ENCODE measurements at places on chromosomes 7 and 10. TPM values are rescaled to one million over a fixed set of nuclear protein-coding genes. Genes with fewer than 3 reads are reported as not detected.

FOXP2 gene
- not detected for total RNA-seq

CALML5 gene
- not detected for total RNA-seq

CPEB3 gene
- total RNA-seq: 2.2 TPM

DNA sequence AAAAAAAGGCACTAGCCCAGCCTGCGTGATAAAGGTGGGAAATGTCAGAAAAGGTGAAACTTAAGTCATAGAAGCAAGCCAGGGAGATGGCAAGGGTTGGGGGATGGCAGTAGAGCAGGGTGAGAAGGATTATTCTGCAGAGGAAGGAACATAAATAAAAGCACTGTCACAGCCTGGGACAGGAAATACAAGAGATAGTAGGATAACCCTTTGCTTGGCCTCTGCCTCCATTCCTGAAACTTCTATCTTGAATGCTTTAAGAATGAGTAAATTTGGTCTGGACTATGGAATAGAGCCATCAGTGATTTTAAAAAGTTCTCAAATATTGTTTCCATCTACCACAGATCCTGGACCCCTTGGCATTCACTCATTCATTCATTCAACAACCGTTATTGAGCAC, 50.0 kb downstream of the ABCC2 start:
- no peak overlapping the region for H3K4me3 ChIP-seq
- no peaks in the 10 kb centered on the region for H3K36me3 ChIP-seq
- no peaks in the 10 kb centered on the region for H3K27me3 ChIP-seq
- H3K4me1 ChIP-seq: peaks cover 5% of the 10 kb centered on the region
- H3K27ac ChIP-seq: no peak overlapping the region

GIMAP2 gene
- 80.3 TPM for total RNA-seq

TMEM213 gene
- total RNA-seq: not detected

DNA sequence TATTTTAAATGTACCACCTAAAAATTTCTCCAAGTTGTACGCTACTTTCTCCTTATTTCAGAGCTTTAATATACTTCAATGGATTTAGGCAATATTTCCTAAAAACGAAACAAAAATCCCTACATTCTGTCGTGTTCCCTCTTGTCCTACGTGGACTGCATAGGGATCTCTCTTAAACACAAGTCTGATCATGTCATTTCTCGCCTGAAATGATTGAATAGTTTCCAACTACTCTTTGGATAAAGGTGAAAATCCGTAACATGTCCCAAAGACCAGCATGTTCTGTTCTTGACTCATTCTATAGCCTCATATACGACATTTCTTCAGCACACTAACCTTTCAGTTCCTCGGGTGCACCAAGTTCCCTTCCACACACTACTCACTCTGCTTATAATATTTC, 17.7 kb upstream of the TPK1 start:
- H3K27ac ChIP-seq: no peak overlapping the region
- no peak for DNase-seq
- H3K27me3 ChIP-seq: no peaks in the 10 kb centered on the region
- no peak overlapping the region for H3K4me3 ChIP-seq
- no peaks in the 10 kb centered on the region for H3K36me3 ChIP-seq
- H3K4me1 ChIP-seq: no peaks in the 10 kb centered on the region

GRCh38 chr10:116105264-116105663, 167.7 kb downstream of the GFRA1 start:
- H3K4me1 ChIP-seq: no peaks in the 10 kb centered on the region
- no peak overlapping the region for H3K27ac ChIP-seq
- no peaks in the 10 kb centered on the region for H3K36me3 ChIP-seq
- no peaks in the 10 kb centered on the region for H3K27me3 ChIP-seq

DNA sequence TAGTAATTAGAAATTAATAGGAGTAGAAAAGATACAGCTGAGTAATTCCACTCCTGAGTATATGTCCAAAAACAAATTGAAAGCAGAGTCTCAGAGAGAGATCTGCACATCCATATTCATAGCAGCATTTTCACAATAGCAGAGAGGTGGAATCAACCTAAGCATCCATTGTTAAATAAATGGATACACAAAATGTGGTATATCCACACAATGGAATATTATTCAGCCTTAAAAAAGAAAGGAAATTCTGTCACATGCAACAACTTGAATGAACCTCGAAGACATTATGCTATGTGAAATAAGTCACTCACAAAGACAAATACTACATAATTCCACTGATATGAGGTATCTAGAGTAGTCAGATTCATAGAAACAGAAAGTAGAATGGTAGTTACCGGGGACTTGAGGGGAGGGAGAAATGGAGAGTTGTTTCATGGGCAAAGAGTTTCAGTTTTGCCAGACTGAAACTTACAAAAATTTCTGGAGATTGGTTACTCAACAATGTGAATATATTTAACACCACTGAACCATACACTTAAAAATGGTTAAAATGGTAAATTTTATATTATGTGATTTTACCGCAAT, 18.4 kb downstream of the VTI1A start:
- H3K27ac ChIP-seq: no peak overlapping the region
- H3K4me3 ChIP-seq: no peak overlapping the region
- no peaks in the 10 kb centered on the region for H3K27me3 ChIP-seq
- peaks cover 33% of the 10 kb centered on the region for H3K36me3 ChIP-seq
- no peak for DNase-seq

- H3K36me3 ChIP-seq: no peaks in the 10 kb centered on the region
- DNase-seq: no peak
- peak overlapping the region; percentile 30 for H3K4me3 ChIP-seq
- H3K4me1 ChIP-seq: no peaks in the 10 kb centered on the region
- no peaks in the 10 kb centered on the region for H3K27me3 ChIP-seq
Observed at GRCh38 chr7:143002898-143003297, 24.0 kb downstream of the OR9A2 start.

DNA sequence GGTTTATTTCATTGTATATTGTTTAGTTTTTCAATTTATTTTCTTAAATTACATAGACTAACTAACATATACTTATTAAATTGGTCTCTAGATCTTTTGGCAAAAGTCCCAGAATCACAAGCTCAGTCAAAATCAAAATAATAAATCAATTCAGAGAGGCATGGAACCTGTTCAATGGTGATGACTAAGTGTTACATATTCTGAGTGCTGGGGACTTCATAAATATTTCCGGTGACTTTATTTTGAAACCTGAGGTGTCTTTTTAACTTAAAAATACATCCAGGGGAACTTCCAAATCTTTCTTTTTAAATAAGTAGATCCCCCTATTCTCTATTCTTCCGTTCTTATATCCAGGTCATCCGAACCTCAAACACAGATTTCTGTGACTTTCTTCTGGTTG, 89.6 kb upstream of the ZNF804B start:
- no peak for DNase-seq
- no peak overlapping the region for H3K4me3 ChIP-seq
- no peaks in the 10 kb centered on the region for H3K4me1 ChIP-seq
- no peaks in the 10 kb centered on the region for H3K27me3 ChIP-seq
- H3K27ac ChIP-seq: no peak overlapping the region

DNA sequence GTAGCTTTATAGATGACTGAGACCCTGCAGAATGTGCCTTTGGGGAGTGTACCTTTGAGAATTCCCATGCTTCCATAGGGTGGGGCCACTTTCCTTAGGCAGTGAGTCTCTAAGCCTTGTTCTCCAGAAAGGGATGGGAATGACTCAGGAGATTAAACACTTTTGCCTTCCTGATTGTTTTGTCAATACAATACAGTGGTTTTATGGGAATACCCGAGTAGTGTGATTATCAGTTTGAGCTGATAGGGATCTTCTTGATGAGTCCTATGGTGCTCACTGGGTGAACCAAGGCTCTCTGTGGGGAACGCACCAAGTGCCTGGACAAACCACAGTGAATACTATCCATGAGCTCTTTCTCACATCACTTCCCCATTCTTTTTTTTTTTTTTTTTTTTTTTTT, 6.3 kb downstream of the MYOF start:
- no peaks in the 10 kb centered on the region for H3K36me3 ChIP-seq
- DNase-seq: no peak
- no peak overlapping the region for H3K27ac ChIP-seq
- no peak overlapping the region for H3K4me3 ChIP-seq

GRCh38 chr10:94000638-94001415, 7.1 kb downstream of the PLCE1 start:
- H3K4me1 ChIP-seq: no peaks in the 10 kb centered on the region
- H3K27ac ChIP-seq: no peak overlapping the region
- H3K4me3 ChIP-seq: no peak overlapping the region
- DNase-seq: no peak
- peaks cover 9% of the 10 kb centered on the region for H3K27me3 ChIP-seq

- no peaks in the 10 kb centered on the region for H3K4me1 ChIP-seq
- no peak overlapping the region for H3K27ac ChIP-seq
- no peaks in the 10 kb centered on the region for H3K27me3 ChIP-seq
- no peaks in the 10 kb centered on the region for H3K36me3 ChIP-seq
- no peak overlapping the region for H3K4me3 ChIP-seq
- DNase-seq: no peak
Observed at GRCh38 chr10:57799625-57800024, 468.1 kb downstream of the IPMK start.

GRCh38 chr10:84683550-84683949, 355.2 kb downstream of the CCSER2 start:
- H3K36me3 ChIP-seq: no peaks in the 10 kb centered on the region
- peaks cover 2% of the 10 kb centered on the region for H3K27me3 ChIP-seq
- H3K4me1 ChIP-seq: no peaks in the 10 kb centered on the region
- no peak overlapping the region for H3K4me3 ChIP-seq
- no peak overlapping the region for H3K27ac ChIP-seq

DNA sequence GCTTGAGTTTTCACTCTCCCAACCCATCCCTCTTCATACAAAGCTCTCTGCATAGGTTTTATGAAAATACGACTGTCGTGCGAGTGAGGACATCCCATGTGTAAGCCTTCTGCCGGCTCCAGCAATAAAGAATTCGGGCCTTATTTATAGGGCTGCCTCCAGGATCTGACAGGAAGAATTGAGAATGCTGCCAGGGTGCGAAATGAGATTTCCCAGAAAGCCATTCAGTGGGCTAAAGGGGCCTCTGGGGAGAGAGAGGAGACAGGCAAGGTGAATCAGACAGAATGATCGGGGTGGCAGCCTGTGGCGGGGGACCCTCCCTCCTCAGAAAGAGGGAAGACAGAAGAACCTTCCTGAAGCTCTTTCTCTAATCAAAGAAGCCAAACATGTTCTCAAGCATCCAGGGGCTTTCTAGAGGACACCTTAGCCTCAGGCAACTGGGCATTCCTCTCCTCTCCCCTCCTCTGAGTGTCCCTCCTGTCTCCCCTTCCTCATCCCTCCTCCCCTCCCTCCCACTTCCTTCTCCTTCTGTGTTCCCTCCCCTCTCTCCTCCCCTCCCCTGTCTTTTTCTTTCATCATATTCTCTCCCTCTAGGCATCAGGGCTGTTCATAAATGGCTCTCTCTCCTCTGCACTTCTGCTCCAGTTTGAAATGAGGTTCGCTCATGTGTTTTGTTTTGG, 410.9 kb downstream of the TYW1 start:
- no peaks in the 10 kb centered on the region for H3K4me1 ChIP-seq
- no peaks in the 10 kb centered on the region for H3K36me3 ChIP-seq
- no peak overlapping the region for H3K27ac ChIP-seq
- no peak overlapping the region for H3K4me3 ChIP-seq
- DNase-seq: no peak

DNA sequence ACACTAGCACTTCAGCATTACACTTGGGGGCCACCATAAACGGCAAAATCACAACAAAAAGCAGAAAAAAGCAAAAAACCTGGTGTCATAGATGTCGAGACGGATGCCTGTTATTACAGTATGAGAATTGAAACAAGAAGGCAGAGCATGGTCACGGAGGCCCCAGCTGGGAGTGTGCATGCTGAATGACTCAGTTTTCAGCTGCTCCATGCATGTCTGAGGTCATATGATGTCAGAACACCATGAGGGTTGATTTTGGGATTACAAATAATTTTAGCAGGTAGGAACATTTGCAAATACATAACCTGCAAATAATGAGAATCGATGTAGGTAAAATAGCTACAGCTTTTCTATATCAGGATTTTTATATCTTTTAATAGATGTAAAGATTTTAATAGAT, 19.1 kb downstream of the ZMYND11 start:
- no peak overlapping the region for H3K27ac ChIP-seq
- no peaks in the 10 kb centered on the region for H3K27me3 ChIP-seq
- no peak for DNase-seq

GRCh38 chr7:19017374-19017773, 100.1 kb downstream of the TWIST1 start:
- H3K27me3 ChIP-seq: no peaks in the 10 kb centered on the region
- no peak overlapping the region for H3K27ac ChIP-seq
- H3K4me3 ChIP-seq: no peak overlapping the region
- DNase-seq: no peak
- no peaks in the 10 kb centered on the region for H3K4me1 ChIP-seq

DNA sequence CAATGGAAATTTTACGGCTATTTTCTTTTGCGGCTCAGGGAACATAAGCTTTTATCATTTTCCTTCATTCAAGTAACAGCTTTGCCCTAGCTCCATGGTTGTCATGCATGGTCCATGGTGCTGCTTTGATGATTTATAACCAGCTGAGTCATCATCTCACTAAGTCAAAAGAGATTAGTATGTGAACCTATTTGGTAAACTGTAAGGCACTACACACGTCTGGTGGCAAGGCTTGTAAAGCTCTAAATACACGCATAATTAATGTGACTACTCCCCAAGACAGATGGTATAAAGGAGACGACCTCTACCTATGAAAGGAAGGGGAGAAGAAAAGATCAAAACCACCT, 340.2 kb downstream of the KCNMA1 start:
- no peaks in the 10 kb centered on the region for H3K4me1 ChIP-seq
- no peaks in the 10 kb centered on the region for H3K27me3 ChIP-seq
- H3K4me3 ChIP-seq: no peak overlapping the region
- DNase-seq: no peak

GRCh38 chr7:66790196-66790595, 49.7 kb downstream of the RABGEF1 start:
- H3K27ac ChIP-seq: no peak overlapping the region
- no peak overlapping the region for H3K4me3 ChIP-seq
- no peaks in the 10 kb centered on the region for H3K27me3 ChIP-seq
- peaks cover 8% of the 10 kb centered on the region for H3K36me3 ChIP-seq
- no peaks in the 10 kb centered on the region for H3K4me1 ChIP-seq

- no peaks in the 10 kb centered on the region for H3K27me3 ChIP-seq
- no peak overlapping the region for H3K27ac ChIP-seq
- no peaks in the 10 kb centered on the region for H3K4me1 ChIP-seq
- no peak overlapping the region for H3K4me3 ChIP-seq
- DNase-seq: no peak
Observed at GRCh38 chr7:102132209-102132752, 154.4 kb upstream of the SH2B2 start.

GRCh38 chr10:101050208-101051069, 11.3 kb upstream of the KAZALD1 start:
- H3K4me1 ChIP-seq: peaks cover 5% of the 10 kb centered on the region
- no peaks in the 10 kb centered on the region for H3K36me3 ChIP-seq
- no peak overlapping the region for H3K4me3 ChIP-seq
- H3K27ac ChIP-seq: no peak overlapping the region
- peaks cover 7% of the 10 kb centered on the region for H3K27me3 ChIP-seq
